ENCODE measurements at places on chromosomes 13 and 19. TPM values are rescaled to one million over a fixed set of nuclear protein-coding genes. Genes with fewer than 3 reads are reported as not detected.

The PLVAP gene
- total RNA-seq: not detected

The TMEM150B gene
- total RNA-seq: not detected

The NLRP7 gene
- not detected for total RNA-seq

The KLF1 gene
- total RNA-seq: 0.37 TPM

The RAB20 gene
- total RNA-seq: 6.0 TPM

The TMEM38A gene
- 0.89 TPM for total RNA-seq

The OLFM4 gene
- total RNA-seq: not detected

The INSL3 gene
- total RNA-seq: 9.7 TPM

The PROZ gene
- total RNA-seq: not detected

The MCEMP1 gene
- total RNA-seq: not detected

The CEACAM4 gene
- not detected for total RNA-seq

The SBK3 gene
- not detected for total RNA-seq

The OR7D2 gene
- total RNA-seq: 0.05 TPM

The NLRP5 gene
- not detected for total RNA-seq

GRCh38 chr13:41554626-41555386 is 97.5 kb downstream of the RGCC start:
- DNase-seq: peak; percentile 67

DNA sequence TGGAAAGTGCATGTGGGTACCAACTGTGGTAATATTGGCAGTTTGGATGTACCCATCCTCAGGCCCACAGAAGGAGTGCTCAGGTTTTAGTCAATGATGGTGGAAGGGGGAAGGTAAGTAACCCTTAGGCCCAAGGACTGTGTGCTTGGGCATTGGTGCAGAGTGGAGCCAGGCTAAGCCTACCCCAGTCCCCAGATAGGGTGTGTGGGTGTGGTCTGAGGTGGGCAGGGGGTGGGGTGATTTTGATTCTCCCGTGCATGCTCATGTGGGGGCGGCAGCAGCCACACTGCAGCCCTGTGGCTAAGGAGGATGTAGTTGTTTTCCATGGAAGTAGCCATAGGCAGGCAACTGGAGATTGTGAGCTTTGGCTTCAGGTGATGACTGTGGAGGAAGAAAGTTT is 2197.3 kb downstream of the PCDH9 start:
- DNase-seq: no peak

GRCh38 chr19:51687791-51688670 is 5.1 kb upstream of the SPACA6 start:
- DNase-seq: no peak

DNA sequence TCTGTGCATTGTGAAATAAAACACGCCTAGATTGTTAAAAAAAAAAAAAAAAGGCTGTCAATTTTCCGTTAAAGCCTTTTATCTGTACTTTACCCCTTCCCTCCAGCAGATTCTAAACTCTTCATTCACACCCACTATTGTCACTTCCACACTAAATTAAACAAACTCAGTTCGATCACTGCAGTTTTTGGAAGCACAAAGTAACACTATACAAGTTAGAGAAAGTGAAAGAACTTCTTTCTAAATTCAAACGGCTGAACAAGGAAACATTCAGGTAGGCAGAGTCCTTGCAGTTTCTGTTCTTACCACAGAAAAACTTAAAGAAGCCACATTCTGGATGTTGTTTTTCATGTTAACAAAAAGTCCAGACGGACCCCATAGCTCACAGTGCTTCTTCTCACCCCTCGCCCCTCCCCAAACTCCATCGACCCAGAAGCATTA is 27.5 kb upstream of the UBE2L5 start:
- DNase-seq: no peak

DNA sequence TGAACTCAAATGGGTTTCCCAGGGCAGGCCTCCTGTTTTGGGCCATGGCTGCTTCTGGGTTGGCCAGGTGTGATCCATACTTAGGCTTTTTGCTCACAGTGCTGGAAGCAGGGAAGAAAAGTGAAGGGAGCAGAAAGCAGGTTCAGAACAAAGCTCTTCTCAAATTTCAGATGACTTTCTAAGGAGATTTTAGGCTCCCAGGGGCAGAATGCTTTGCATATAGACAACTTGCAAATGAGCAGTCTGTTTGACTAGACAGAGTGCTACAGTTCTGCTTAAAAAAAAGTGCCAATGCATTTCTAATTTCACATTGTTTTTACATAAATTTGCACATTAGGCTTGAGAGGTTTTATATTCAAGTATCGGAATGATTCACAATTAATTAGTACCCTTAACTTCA is 2.6 kb upstream of the SLC10A2 start:
- no peak for DNase-seq

DNA sequence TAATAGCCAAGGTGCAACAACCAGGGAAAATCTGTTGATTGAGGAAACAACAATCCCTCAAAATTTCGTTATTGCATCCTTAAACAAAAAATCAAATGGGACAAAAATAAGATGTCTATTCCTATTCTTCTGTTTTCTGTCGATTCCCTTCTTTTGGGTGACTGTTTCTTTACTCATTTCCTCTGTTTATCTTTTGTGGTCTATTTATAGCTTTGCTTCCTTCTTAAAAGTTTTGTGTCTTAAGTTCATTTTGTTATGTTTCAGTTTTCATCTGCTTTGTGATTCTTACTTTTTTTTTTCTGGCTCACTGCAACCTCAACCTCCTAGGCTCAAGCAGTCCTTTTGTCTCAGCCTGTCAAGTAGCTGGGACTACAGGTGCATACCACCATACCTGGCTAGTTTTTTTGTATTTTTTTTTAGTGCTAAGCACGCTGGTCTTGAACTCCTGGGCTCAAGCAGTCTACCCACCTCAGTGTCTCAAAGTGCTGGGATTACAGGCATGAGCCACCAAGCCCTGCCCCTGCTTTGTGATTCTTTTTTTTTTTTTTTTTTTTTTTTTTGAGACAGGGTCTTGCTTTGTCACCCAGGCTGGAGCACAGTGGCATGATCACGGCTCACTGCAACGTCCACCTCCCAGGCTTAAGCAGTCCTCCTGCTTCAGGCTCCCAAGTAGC is 10.4 kb downstream of the ZNF146 start:
- no peak for DNase-seq

- no peak for DNase-seq
Measured at GRCh38 chr13:99355267-99356011, 48.2 kb upstream of the GPR183 start.

- no peak for DNase-seq
Measured at GRCh38 chr19:18126097-18126496, 26.9 kb upstream of the PIK3R2 start.

DNA sequence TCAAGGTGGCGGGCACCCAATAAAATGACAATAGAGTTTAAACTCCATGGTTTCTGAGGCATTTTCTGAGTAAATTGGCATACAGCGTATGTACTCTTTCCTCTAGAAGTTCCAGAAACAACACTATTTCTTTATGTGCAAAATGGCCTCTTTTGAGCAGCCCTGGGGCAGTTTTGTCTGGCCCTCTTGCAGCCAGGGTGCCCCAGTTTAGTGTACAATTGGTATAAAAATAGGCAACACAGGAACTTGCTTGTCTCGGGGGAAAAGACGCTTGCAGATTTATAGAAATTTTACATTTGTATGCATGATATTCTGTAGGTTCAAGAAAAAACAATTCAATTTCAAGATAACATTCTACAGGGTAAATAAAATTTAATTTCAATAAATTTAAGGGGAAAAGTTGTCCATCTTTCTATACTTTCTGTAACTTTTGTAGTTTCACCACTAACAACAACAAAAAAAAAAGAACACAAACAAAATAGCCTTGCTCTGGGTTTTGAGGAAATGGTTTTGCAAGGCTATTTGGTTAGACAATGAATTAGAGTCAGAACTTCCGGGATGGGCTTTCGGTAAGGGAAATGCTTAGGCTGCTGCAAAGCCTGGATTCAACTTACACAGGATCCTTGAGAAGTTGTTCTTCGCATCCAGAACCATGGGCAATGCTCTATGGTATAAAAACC is 45.3 kb downstream of the LRCH1 start:
- DNase-seq: no peak
